ENCODE measurements at places on chromosomes 5 and 9.

DNA sequence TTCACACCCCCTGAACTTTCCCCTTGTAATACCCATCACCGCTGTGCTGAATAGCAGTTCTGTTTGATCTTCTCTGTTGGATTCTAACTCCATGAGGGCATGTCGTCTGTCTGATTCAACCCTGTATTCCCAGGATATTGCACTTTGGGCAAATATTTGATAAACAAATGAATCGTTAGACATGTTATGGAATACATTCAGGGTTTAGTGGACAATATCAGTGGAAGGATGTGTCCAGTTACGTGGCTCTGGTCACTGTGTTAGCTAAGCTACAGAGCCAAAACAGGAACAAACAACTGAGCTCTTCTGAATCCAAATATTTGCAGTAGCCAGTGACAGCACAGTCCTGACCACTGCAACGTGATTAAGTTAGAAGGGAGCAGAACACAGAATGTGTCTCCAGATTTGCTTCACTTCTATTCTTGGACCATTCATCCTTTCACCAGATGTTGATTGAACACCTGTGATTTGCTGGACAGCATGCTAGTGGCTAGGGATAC lies 13.2 kb downstream of the ANGPTL2 start:
- no peak for DNase-seq

- no peak for DNase-seq
These were observed 3.5 kb downstream of the KDM4C start for GRCh38 chr9:6761306-6761705.

- no peak for DNase-seq
These were observed 48.4 kb downstream of the ANKRD33B start for GRCh38 chr5:10612251-10612650.

- DNase-seq = no peak
These were observed 1.6 kb downstream of the BSPRY start for GRCh38 chr9:113350937-113351336.

DNA sequence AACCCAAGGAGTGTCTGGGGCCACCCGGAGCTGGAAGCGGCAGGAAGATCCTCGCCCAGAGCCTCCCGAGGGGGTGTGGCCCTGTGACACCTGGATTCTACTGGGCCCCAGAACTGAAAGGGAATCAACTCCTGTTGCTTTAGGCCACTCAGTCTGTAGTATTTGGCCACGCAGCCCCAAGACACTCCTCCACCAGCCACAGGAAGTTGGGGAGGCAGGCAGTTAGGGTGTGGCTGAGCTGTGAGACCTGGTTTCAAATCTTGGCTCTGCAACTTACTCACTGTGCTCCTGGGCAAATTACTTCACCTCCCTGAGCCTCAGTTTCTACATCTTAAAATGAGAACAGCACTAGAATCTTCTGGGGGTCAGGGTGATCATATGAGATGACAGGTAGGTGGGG lies 119.8 kb upstream of the PPP1R26 start:
- no peak for DNase-seq

- DNase-seq = no peak
These were observed 37.9 kb downstream of the PLEKHG4B start for GRCh38 chr5:129820-130219.
